ENCODE measurements at places on chromosomes 5 and 9. TPM values are rescaled to one million over a fixed set of nuclear protein-coding genes. Genes with fewer than 3 reads are reported as not detected.

DNA sequence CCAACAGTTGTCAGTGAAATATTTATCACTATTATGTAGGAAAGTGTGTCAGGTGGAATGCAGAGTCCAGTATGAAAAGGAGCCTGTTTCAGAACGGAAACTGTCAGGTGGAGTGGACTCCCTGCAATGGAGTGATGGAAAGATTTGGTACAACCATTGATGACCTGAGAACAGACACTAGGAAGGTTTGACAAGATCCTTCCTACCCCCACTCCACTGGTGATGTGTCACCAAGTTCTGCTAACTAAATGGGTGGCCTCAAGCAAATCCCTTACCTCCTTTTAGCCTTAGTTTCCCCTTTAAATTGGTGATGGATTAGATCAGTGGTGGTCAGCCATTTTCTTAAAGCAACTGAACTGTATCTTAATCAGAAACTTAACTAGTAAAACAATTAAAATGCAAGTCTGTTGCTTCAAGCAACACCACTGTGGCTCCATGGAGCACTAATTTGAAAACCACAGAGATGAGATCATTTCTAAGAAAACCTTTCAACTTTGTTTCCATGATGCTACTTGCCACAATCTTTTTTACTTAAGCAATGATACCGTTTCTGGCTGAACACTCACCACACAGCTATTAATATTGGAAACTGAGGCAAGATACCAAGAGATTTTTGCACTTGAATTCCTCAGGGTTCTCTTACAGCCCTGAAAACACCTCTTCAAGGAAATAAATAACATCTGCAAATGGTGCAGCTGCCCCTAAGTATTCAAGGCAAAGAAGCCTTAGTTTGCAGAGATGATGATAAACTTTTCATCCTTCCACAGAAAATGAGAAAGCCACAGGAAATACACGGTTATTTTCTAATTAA is 140.6 kb downstream of the ERCC6L2 start:
- no peak for DNase-seq

DNA sequence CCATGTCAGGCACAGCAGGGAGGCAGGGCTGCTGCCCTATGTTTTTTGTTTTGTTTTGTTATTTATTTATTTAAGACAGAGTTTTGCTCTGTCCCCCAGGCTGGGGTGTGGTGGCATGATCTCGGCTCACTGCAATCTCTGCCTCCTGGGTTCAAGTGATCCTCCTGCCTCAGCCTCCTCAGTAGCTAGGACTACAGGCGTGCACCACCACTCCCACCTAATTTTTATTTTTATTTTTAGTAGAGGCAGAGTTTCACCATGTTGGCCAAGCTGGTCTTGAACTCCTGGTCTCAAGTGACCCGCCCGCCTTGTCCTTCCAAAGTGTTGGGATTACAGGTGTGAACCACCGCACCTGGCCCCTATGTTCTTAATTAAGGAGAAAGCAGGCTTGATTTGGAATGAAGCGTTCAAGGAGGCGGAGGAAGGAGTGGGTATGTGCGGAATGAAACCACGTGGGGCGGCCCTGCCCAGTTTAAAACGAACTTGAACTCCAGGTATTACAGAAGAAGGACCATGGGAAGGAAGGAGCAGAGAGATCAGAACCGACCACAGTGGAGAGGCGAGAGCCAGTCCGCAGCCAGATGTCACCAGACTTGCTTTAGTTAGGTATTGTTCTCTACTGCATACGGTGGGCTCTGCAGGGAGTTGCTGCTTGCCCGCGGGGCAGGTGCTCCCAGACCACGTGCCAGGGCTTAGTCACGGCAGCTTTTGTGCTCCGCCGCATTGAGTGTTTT is 34.9 kb upstream of the EPB41L4B start:
- DNase-seq: no peak

- DNase-seq: no peak
These were observed 197.1 kb downstream of the ZNF462 start for GRCh38 chr9:107060062-107060461.

DNA sequence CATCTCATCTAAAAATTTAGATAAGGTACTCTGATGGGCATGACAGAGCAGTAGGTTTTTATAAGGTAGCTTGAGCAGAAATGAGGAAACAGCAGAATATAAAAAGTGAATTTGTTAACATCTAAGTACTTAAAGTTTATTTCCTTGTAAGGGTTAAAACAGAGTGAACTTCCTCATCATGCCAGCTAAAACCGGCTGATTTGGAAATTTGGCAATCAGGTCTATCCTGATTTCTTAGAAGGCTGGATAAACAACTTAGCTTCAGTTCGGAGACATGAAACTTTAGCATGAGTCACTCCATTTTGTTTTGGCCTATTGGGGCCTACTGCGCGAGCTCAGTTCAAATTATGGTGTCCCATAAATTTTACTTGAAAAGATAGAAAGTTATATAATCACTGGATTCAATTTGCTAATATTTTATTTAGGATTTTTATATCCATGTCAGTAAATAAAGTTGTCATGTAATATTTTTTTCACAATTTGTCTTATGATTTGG is 241.6 kb upstream of the RORB start:
- DNase-seq: no peak

- DNase-seq: no peak
These were observed 717.9 kb upstream of the WWC1 start for GRCh38 chr5:167573370-167574127.

DNA sequence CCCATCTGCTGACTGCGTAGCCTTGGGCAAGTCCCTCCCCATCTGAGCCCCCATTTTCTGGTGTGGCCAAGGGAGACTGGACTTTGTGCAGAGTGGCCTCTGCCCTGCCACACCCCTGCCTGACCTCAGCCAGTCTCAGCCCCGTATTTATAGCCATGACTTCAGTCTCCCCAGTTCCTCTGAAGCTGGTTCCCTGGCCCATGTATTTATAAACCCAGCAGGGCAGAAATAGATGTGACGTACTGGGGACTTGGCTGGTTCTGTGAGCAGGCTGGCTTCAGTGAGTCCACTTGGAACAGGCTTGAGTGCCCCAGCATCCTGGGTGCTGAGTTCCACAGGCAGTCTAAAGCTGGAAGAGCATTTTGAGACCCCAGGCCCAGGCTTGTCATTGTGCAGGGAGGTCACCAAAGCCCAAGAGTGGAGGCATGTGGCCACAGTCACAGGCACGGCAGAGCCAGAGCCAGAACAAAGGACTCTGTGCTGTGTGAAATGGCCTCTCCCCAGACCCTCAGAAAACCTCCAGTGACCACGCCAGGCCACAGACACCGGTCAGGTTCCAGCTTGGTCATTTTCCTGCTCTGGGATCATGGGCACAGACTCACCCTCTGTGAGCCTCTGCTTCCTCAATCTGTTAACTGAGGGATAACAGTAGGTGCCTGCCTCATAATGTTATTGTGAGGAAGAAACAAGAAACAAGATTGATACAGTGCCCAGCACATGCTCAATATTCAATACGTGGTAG is 30.4 kb upstream of the SYNPO start:
- DNase-seq: no peak

Gene NR6A1
- total RNA-seq: 4.7 TPM

Measured in HT-29 (cell line).